ENCODE measurements at places on chromosomes 1 and 21. TPM values are rescaled to one million over a fixed set of nuclear protein-coding genes. Genes with fewer than 3 reads are reported as not detected.

Gene TDRD5
- total RNA-seq: not detected

Gene ELAPOR1
- 0.33 TPM for total RNA-seq

Gene LELP1
- not detected for total RNA-seq

Gene IQGAP3
- 17.9 TPM for total RNA-seq

Gene NASP
- 153 TPM for total RNA-seq

Gene LRRC53
- total RNA-seq: not detected

Gene KLHDC7A
- 1.1 TPM for total RNA-seq

Gene CNKSR1
- 0.35 TPM for total RNA-seq

Gene GLIS1
- total RNA-seq: 0.09 TPM

Gene CCDC17
- 0.21 TPM for total RNA-seq

Gene AQP10
- not detected for total RNA-seq

Gene RAB3B
- total RNA-seq: 5.4 TPM

Gene TRAF3IP3
- total RNA-seq: not detected

Gene RER1
- 120 TPM for total RNA-seq

Gene OR6K3
- not detected for total RNA-seq

Gene WDR64
- not detected for total RNA-seq

Gene GOLT1A
- total RNA-seq: 4.2 TPM

Gene LMX1A
- total RNA-seq: not detected

Gene FCRLB
- 1.6 TPM for total RNA-seq

Gene TFF3
- total RNA-seq: not detected

Gene RGS13
- total RNA-seq: not detected

Gene SLC22A15
- total RNA-seq: 0.91 TPM

Gene PLEKHG5
- total RNA-seq: 3.9 TPM

Gene HES3
- total RNA-seq: not detected

Gene FMN2
- 3.2 TPM for total RNA-seq

Gene DCST1
- 0.06 TPM for total RNA-seq

Gene GBP6
- total RNA-seq: not detected

Gene FTCD
- 0.16 TPM for total RNA-seq

Gene PADI2
- 1.4 TPM for total RNA-seq

Gene NPHS2
- total RNA-seq: not detected

Gene DEPDC1
- total RNA-seq: 15.3 TPM

Gene GJA4
- not detected for total RNA-seq

Gene ARHGAP30
- 0.06 TPM for total RNA-seq

Gene C1orf52
- total RNA-seq: 19.7 TPM

Gene SLC35D1
- total RNA-seq: 8.8 TPM

Gene NEXN
- 11.0 TPM for total RNA-seq

Gene TAF1A
- 9.0 TPM for total RNA-seq

Gene TMPRSS15
- total RNA-seq: not detected

Gene ALG14
- total RNA-seq: 8.5 TPM

Gene ZBTB8A
- total RNA-seq: 5.0 TPM

Gene SYT14
- 0.06 TPM for total RNA-seq
